Activated effector memory CD4-positive, alpha-beta T cell treated with Interleukin-2 at 50 U/mL for 16 hours (primary cell): ENCODE measurements at places on chromosomes 7 and 10.

DNA sequence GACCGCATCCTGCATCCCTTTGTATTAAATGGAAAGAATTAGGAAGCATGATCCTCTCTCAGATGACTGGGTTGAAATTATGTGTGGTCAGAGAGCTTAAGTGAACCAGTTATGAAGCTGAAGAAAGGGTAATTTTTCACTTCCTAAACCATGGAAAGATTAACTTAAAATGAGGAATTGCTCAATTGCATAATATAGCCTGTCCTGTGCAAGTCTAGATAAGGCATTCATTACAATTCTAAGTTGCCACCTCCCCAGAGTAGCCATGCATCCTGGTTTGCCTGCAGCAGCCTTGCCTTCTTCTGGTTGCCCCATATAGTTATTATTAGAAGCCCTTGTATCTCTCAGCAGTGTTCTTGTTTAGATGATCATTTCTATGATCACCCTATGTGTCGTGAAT, 45.3 kb downstream of the STARD3NL start:
- no peak for DNase-seq

DNA sequence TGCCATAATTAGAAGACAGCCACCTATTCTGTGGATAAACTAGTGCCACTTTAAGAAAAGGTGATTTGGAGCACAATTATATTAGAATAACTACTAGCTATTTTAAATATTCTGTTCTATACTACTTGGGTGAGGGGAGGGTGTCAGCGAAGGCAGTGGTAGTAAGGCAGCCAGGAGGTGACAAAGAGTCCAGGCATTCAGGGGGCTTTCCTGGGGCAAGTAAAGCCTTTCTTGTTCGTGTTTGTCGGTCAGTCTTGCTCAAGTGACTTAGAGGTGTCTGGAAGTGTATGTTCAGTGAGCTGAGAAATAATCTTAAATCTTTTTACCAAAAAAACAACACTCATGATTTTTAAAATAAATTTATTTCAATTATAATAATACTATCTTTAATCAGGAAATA, 34.4 kb downstream of the ADD3 start:
- no peak for DNase-seq

- DNase-seq = no peak
These were observed 181.1 kb downstream of the SDHAF3 start for GRCh38 chr7:97298561-97298960.

- DNase-seq = no peak
These were observed 222.3 kb downstream of the LRMDA start for GRCh38 chr10:75653761-75654160.

- no peak for DNase-seq
These were observed 18.4 kb downstream of the NKX2-3 start for GRCh38 chr10:99551158-99551557.

- no peak for DNase-seq
These were observed 59.7 kb downstream of the IGF2BP3 start for GRCh38 chr7:23410446-23411183.

DNA sequence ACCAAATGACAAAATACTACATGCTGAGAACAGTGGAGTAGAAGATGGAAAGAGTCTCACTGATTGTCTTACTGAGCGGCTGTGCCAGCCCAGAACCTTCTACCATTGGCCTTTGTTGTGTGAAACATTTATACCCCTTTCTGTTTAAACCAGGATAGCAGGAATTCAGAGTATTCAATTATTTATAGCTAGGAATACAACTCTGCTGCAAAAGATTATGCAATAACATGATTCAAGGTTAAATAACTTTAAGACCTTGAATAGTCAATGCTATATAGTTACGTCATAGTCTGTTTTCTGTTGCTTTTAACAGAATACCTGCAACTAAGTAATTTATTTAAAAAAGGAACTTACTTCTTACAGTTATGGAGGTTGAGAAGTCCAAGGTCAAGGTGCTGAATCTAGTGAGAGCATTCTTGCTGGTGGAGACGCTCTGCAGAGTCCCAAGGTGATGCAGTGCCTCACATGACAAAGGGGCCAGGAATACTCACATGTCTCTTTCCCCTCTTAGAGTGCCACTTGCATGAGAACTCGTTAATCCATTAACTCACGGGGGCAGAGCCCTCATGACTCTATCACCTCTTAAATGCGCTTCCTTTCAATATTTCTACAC, 371.8 kb downstream of the MDFIC start:
- DNase-seq = no peak

GRCh38 chr10:3779158-3779741, 5.8 kb downstream of the KLF6 start:
- DNase-seq = no peak

DNA sequence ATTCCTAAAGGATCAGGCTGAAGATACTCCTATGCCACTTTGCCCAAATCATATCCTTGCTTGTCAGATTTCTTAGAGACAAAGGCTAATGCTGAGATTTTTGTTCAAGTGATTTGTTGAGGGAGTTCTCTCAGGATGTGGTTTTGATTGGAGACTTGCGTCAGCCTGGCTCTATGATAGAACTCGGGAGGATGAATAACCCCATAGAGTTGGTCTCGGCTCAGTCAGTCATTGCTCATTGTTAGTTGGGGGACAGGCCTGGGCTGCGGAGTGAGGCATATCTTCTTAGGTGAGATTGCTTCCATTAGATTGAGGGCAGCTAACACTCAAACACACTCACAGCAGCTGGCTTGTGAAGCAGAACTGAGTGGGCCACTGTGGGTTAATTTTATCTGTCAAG, 203.4 kb downstream of the KIF20B start:
- no peak for DNase-seq

GRCh38 chr10:125103466-125103865, 56.9 kb downstream of the CTBP2 start:
- no peak for DNase-seq

GRCh38 chr10:3527869-3528268, 257.1 kb downstream of the KLF6 start:
- no peak for DNase-seq

DNA sequence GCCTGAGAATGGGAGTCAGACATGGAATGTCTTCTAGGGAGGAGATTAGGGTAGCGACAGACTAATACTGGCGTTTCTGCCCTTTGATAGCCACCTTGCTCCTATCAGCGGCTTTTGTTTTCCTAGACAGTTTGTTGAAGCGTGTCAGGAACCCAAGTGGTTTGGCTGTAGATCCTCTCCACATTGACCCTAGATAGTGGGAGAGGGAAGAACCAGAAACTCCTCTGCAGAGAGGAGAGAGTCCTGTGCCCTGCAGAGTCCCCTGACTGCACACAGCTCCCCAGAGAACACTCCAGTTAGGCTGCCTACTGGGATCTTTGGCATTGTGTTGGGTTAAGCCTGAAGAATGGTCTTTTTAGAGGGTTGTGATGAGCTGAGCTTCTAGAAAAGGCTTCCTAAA, 2.4 kb downstream of the MEPCE start:
- DNase-seq = no peak

DNA sequence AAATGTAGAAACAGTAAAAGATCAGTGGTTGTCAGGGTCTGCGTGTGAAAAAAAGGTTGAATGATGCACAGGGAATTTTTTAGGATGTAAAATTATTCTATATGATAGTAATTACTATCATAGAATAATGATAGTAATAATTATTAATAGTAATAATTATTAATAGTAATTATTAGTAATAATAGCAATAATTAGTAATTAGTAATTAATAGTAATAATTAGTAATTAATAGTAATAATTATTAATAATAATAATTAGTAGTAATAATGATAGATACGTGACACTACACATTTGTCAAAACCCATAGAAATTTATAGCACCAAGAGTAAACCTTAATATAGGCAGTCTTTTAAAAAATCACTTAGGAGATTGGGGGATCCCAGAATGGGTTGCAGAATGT, 4.5 kb upstream of the NUDCD3 start:
- no peak for DNase-seq

DNA sequence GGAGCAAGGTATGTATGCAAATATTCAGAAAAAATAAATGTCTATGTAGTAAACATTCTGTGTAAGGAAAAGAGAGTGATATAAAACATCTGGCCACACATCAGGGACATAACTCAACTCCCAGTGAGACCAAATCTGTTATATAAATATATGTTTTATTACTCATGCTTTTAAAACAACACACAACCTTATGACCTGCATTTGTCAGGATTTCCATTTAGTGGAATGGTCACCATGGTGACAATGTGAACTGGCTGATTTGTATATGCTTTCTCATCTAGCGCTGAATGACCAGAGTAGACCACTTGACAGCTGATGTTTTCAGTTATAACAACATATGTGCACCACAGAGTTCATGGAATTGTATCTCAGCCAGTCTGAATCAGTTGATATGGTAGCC, 551.7 kb downstream of the HTR7 start:
- no peak for DNase-seq

- no peak for DNase-seq
These were observed 2.7 kb downstream of the COBL start for GRCh38 chr7:51313738-51314425.

DNA sequence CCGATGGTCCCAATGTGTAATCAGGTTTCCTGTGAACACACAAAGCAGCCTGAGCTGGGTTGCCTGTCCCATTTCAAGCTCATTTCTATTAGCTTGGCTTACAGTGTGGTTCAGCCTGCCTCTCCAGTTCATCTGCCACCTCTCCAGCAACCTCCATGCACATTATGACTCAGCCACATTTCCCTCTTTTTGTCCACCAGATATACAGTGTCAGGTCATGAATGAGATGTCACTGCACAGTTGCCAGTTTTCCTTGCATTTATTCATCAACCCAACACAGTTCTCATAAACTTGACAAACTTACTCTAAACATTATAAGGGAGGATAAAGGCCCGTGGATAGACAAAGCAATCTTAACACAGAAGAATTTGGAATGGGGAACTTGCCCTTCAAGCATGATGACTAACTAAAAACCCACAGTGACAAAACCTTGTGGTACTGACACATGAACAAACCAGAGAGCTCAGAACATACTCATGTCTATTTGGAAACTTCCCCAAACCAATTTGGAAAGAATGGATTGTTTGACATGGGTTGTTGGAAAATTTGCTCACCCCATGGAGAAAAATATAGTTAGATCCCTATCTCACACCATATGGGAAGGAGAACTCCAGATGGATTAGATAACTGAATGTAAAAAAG, 2.5 kb upstream of the CFAP58 start:
- no peak for DNase-seq

GRCh38 chr7:298375-298702, 8.4 kb downstream of the FOXL3 start:
- DNase-seq = no peak

DNA sequence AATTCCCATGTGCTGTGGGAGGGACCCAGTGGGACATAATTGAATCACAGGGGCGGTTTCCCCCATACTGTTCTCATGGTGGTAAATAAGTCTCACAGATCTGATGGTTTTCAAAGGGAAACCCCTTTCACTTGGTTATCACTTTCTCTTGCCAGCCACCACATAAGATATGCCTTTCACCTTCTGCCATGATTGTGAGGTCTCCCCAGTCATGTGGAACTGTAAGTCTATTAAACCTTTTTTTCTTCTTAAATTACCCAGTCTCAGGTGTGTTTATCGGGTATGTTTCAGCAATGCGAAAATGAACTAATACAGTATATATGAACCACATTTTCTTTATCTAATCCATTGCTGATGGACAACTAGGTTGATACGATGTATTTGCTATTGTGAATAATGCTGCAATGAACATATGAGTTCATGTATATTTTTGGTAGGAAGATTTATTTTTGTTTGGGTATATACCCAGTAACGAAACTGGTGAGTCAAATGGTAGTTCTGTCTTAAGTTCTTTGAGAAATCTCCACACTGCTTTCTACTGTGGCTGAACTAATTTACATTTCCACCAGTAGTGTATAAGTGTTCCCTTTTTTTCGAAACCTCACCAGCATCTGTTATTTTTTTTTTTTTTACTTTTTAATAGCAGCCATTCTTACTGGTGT, 70.0 kb upstream of the HGF start:
- DNase-seq = no peak

DNA sequence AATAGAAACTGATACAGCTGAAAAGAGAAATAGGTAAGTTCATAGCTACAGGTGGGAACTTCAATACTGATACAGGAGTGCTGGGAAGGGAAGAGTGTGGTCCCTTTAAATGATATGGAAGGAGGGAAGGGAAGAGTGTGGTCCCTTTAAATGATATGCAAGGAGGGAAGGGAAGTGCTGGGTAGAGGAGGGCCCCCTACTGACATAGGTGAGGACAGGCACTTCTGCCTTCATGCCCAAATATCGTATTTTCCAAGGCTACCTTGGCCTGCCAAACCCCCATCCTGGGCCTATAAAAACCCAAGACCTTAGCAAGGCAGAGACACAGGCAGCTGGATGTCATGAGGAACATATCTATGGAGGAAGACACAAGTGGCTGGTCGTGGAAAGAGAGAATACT, 92.3 kb downstream of the MAGI2 start:
- no peak for DNase-seq

- DNase-seq = no peak
These were observed 566.4 kb downstream of the GFRA1 start for GRCh38 chr10:115706488-115707076.

- no peak for DNase-seq
These were observed 112.1 kb downstream of the WDFY4 start for GRCh38 chr10:48796713-48797245.
